ENCODE measurements at places on chromosomes 12 and 14.

DNA sequence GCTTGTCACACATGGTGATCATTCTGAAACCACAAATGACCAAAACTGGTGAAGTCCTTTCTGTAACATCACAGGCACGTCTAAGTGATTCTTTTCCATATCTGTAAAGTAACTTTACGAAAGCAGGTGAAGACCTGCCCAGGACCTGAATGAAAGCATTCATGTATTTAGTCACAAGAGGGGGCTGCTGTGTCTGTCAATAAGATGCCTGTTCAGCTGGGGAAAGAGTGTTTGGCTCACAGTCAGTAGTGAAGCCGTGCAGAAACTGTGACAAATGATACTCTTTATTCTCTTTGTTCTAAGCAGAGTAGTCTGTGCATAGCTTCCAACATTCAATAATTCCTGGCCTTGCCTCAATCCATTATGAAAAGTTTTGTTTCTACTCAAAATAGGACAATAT, 373.5 kb upstream of the OR4E1 start:
- no peak for DNase-seq

- no peak for DNase-seq
Observed at GRCh38 chr14:67251573-67252226, 10.5 kb downstream of the PALS1 start.

DNA sequence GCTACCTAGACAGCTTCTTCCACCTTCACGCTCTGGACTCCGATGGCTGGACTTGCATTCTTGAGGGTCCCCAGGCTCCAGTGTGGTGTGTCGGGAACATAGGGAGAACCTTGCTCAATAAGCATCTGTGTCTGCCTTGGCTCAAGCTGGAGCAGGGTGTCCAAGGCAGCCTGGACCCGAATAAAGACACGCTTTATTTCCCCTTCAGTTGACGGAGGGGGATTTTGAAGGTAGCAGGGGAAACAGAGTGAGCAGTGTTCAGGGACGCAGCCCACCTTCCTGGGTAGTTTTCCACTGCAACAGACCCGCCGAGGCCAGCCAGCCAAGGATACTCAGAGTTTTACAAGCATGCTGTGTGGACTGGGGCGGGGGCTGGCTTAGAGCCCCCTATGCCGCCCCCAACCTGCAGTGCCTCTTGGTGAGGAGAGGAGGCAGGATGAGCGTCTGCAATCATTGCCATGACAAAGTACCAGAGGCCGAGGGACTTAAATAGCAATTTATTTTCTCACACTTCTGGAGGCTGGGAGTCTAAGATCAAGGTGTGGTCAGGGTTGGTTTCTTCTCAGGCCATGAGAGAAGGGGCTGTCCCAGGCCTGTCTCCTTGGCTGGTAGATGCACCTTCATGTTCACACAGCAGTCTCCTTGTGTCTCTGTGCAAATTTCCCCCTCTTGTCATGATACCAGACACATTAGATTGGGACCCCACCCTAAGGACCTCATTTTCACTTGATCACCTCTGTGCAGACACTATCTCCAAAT, 201.2 kb downstream of the CHST11 start:
- no peak for DNase-seq

- DNase-seq, result no peak
Observed at GRCh38 chr12:14681625-14682024, 14.8 kb downstream of the GUCY2C start.

- DNase-seq, result no peak
Observed at GRCh38 chr14:89411976-89412375, 5.1 kb downstream of the FOXN3 start.
